Activated naive CD8-positive, alpha-beta T cell treated with anti-CD3 and anti-CD28 coated beads, Interleukin-2, amount 50 U/mL, for 24 hours (primary cell): ENCODE measurements at places on chromosomes 4 and X.

DNA sequence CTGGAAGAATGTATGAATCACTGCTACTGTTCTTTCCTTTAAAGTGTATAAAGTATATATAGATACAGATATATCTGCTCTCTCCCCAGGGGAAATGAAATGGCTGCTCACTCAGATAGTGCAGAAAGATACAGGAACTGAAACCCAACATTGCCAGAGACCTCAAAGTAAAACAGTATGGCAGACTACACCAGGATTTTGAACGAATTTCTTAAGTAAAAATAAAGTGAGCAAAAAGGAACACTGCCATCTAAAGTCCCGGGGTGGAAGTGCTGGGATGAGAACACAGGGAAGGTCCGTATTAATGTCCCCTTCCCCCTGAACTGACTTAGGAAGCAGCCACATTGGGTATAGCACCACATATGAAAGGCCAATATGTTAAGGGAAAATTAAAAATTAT lies 93.4 kb downstream of the TMA16 start:
- DNase-seq = peak; percentile 5

DNA sequence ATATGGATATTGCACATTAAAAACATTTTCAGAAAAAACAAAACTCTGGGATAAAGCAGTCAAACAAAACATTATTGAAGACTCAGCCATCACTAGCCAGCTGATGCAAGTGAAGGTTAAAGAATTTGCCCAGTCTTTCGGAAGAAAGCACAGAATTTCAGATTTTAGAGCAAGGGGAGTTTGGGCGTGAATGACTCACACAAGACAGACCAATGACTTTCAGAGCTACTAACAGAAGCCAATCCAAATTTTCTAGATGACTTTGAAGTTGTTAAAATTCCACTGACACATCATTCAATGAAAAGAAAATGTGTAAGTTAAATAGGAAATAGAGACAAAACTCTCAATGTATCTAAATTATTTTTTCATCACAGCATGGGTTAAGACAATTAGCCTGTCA lies 4.0 kb downstream of the MRFAP1L1 start:
- DNase-seq = no peak

- DNase-seq = no peak
Measured at GRCh38 chr4:43277003-43277402, 384.5 kb downstream of the GRXCR1 start.

DNA sequence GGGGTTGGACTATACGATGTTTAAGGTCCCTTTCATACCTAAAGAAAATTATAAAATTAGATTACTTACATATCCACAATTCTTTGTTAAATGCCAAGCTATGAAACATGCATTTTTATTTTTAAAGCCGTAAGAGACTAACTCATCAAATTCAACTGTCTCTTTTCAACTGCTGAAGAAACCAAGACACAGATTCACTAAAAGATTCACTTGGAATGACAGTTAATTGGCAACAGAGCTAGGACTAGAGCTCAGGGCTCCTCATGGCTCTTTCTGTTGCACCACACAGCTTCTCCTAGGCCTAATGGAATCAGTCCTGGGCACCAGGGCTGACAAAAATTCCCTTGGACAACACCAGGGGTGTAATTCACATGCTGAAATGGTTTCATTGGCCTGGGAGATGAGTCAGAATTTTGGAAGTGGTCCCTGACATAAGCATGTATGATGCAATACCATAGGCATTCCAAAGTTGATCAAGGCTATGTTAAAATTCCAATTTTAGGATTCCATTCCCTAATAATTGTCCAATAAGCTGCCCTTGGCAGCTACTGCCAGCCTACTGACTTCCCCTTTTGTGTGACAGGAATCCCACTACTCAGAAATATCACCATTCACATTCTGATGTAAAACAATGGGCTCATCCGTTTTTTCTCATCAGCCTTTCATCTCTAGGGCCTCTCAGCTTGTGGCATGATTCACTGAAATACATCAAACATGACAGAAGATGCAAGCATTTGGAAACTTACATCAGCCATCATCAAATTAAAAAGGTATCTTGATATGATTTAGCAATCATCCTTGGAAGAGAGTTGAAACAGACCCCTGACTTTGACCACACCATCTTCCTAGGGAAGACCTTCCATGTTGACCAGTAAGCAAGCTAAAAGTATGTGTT lies 54.2 kb downstream of the PLAC1 start:
- DNase-seq = no peak

GRCh38 chr4:91170768-91171167 lies 1043.6 kb downstream of the CCSER1 start:
- no peak for DNase-seq

- peak; percentile 35 for DNase-seq
Measured at GRCh38 chr4:2243681-2244380, 1.9 kb upstream of the HAUS3 start.

DNA sequence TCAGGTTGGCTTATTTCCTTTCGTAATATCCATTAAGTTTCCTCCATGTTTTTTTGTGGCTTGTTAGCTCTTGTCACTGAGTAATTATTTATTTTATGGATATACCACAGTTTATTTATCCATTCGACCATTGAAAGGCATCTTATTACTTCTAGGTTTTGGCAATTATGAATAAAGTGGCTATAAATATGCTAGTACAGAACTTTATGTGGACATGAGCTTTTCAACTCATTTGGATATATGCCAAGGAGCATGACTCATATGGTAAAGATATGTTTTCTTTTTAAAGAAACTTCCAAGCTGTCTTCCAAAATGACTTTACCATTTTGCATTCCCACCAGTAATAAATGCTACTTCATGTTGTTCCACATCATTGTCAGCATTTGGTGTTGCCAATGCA lies 803.6 kb downstream of the GLUD2 start:
- no peak for DNase-seq

GRCh38 chrX:38656350-38656915 lies 95.1 kb downstream of the TSPAN7 start:
- no peak for DNase-seq

DNA sequence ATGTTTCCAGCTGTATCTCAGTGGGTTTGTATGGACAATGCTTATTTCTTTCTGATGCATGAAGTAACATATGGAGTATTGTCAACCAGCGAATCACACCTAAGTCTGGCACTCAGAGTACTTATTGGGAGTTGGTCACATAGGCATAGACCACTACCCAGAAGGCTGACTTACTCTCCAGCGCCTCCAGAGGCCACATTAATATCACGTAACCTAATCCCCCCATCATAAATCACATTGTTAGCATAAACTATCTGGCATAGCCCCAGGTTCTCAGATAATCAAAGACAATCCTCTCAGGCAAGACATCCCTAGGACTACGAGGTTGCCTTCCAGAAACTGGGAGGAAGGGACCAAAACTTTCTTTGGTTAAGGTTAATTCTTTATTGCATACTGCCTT lies 560.5 kb upstream of the PABPC4L start:
- no peak for DNase-seq

DNA sequence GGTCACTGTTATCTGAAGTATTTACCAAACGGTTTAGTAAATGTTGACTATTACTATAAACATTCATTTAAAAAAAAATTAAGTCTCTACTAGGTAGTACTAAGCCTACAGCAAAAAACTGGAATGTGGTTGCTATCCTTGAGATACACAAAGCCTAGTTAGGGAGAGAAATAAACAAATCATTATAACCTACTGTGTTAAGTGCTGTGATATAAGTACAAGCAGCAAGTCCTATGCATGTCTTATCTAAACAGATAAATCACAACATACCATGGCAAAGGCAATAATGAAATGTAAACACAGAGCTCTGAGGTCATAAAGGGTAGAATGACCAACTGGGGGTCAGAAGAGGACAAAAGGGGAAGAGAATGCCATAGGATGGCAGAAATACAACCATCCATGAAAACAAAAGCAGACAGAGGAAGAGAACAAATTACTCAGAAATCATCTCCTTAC lies 92.2 kb downstream of the RNF150 start:
- DNase-seq = no peak

GRCh38 chr4:17169699-17170098 lies 271.3 kb upstream of the LDB2 start:
- no peak for DNase-seq

DNA sequence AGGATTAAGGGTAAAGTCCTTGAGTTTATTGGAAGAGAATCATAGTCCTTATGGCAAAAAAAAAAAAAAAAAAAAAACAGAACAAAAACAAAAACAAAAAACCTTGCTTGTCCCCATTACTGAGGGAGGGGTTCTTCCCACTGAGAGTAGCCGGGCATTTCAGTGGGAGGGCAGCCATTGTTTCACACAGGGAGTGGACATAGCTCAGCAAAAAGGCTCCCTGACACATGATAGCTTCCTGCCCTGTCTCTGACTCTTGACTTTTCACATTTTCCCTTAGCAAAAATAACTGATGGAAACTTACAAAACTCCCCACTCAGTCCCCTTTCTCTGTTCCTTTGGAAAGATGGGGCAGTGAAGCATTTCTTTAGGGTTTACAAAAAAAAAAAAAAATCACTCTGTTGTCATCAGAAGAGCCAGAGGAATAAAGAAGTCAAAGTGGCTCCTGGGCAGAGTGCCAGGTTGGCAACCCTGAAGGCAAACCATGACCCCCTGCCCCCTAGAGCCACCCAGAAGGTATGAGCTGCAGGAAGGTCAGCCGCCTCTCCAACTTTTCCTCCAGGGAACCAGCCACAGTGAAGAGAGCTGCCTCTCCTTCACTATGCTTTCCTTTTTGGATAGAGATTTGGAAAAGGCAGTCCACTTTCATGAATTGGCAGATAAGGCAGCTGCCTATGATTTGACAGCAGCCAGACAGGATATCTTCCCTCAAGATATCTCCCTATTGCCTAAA lies 170.6 kb downstream of the KDR start:
- no peak for DNase-seq

DNA sequence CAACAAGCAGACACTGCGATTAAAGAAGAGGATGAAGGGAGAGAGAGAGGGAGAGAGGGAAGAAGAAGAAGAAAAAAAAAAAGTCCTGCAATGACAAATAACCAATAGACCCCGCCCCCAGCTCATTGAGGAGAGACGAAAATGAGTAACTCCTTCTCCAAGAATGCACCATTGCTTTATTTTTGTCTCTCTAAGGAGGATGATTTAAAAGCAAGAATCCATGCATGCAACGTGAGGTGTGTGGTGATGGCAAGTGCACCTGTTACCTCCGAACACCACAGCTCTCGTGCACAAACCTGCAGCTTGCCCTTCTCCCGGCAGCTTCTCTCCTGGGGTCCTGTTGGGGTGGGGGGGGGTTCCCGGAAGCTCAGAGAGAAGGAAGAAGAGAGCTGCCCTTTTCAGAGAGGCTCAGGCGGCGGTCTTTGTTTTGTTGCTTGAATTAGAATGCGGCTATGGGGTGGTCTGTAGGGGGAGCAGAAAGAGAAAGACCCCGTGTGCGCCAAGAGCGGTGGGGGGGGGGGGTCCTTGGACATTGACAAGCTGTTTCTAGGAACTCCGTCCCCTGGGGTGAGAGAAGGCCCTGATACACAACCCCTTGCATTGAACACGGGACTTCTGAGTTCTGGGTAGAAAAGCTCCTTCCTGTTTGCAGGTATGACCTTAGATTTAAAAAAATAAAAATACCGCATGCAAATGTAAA lies 100.7 kb downstream of the CRLF2 start:
- no peak for DNase-seq

DNA sequence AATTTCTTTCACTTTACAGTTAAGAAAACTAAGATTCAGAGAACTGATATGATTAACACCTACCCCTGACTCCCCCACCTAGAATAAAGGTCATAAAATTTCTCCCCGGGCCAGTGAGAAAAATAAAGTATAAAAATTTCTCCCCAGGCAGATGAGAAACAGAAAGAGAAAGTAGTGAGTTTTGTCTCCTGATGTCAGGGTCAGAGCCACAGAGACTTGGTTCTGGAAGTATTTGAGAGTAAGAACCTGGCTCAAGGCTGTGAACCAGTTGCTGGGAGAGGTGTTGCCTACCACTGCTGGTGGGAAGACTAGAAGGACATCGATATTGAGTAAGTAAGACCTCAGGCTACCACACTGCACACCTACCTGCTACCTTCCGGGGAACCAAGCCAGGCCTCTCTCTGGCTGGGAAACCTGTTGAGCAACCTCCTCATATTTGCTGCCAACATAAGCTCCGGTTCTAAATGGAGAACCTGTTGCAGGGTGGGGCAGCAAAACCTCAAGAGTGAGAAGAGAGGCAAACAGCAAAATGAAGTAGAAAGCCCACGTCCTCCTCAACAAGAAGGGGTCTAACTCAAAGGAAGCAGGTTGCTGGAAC lies 104.2 kb upstream of the PUDP start:
- no peak for DNase-seq

GRCh38 chrX:120653000-120653399 lies 23.1 kb upstream of the C1GALT1C1 start:
- DNase-seq = no peak

DNA sequence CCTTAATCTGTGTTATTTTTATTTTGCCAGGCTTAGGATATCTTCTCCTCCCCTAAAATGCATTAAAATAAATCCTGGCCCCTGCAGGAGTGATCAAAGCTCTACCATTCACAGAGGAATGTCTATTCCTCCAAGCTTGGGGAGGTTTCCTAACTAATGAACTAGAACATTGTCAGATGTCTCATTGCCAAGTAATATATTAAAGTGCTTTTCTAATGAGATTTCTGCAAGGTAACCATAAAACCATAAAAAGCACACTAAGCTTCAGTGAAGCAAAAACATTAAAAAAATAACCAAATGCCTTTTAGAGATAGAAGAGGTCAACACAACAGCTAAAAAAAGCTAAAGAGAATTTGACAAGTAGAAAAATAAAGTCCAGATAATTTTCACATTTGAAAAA lies 34.8 kb downstream of the IGFBP7 start:
- DNase-seq = no peak

- peak; percentile 8 for DNase-seq
Measured at GRCh38 chr4:115851918-115852766, 738.7 kb upstream of the NDST4 start.

DNA sequence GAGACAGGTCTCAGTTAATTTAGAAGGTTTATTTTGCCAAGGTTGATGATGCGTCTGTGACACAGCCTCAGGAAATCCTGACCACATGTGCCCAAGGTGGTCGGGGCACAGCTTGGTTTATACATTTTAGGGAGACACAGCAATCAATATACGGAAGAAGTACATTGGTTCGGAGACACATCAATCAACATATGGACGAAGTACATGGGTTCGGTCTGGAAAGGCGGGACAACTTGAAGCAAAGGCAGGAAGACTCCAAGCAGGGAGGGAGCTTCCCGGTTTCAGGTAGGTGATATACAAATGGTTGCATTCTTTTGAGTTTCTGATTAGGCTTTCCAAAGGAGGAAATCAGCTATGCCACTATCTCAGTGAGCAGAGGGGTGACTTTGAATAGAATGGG lies 225.2 kb upstream of the ZFP42 start:
- DNase-seq = no peak

- no peak for DNase-seq
Measured at GRCh38 chrX:50000937-50001542, 78.6 kb downstream of the CLCN5 start.

- no peak for DNase-seq
Measured at GRCh38 chrX:44415639-44416386, 72.3 kb upstream of the EFHC2 start.

GRCh38 chr4:53844133-53844532 lies 220.3 kb downstream of the CHIC2 start:
- no peak for DNase-seq
